SK-N-DZ (cell line): ENCODE measurements at places on chromosomes 1 and 21.

- DNase-seq = no peak
Observed at GRCh38 chr1:234670967-234671626, 61.1 kb upstream of the IRF2BP2 start.

- no peak for DNase-seq
Observed at GRCh38 chr1:85615586-85616363, 35.2 kb downstream of the CCN1 start.

DNA sequence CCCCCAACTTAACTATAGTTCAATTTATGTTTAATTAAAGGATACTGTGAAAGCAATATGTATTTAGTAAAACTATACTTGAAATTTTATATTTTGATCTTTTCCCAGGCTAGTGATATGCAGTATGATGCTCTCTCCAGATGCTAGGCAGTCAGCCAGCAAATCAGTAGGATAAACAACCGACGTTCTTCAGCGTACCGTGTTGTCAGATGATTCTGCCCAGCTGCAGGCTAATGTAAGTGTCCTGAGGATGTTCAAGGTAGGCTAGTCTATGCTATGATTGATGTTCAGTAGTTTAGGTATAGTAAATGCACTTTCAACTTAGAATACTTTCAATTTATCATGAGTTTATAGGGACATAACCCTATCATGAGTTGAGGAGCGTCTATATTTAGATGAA, 762.6 kb downstream of the MRPL39 start:
- no peak for DNase-seq

GRCh38 chr1:43077273-43077672, 94.8 kb downstream of the EBNA1BP2 start:
- DNase-seq = no peak

DNA sequence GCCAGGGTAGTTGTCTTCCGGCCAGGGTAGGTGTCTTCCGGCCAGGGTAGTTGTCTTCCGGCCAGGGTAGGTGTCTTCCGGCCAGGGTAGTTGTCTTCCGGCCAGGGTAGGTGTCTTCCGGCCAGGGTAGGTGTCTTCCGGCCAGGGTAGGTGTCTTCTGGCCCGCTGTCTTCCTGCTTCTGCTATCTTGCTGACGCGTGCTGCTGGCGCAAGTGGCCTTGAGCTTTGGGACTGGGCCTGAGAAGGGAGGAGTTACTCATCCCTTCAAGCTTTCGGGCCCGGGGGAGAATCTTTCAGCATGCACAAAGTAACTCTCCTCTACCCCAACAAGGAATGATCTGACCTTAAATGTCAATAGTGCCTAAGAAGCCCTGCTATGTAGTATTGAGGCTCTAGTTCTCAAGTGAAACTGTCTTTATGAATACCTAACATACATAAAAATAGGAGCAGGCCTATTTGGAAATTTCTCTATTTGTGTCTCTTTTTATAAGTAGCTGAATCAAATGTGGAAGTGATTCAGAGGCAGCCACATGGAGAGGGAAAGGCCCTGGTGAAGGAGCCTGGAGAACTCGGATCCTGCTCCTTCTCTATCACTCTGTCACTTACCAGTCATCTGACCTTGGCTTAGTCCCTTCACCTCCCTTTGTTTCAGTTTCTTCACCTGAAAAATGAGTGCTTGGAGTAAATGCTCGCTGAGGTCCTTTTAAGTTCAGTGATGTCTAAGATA, 65.6 kb downstream of the RGL1 start:
- no peak for DNase-seq
